CD4-positive, alpha-beta T cell treated with Interleukin-12 subunit alpha and Interleukin-12 subunit beta, for 1 hour (primary cell): ENCODE measurements at places on chromosomes 5 and 9.

- DNase-seq = no peak
Observed at GRCh38 chr9:13975611-13976290, 338.2 kb downstream of the NFIB start.

- DNase-seq = peak; percentile 75
Observed at GRCh38 chr9:5557606-5558587, 47.6 kb downstream of the PDCD1LG2 start.

DNA sequence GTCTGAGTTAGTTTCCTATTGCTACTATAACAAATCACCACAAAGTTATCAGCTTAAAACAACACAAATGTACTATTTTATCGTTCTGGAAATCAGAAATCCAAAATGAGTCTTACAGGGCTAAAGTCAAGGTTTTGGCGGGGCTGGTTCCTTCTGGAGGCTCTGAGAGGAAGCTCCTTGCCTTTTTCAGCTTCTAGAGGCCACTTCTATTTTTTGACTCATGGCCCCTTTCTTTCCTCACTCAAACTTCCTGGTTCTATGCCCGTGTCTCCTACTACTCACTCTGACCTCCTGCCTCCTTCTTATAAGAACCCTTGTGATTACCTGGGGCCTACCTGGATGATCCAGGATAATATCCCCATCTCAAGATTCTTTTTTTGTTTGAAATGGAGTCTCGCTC, 48.2 kb downstream of the GABBR2 start:
- DNase-seq = no peak

DNA sequence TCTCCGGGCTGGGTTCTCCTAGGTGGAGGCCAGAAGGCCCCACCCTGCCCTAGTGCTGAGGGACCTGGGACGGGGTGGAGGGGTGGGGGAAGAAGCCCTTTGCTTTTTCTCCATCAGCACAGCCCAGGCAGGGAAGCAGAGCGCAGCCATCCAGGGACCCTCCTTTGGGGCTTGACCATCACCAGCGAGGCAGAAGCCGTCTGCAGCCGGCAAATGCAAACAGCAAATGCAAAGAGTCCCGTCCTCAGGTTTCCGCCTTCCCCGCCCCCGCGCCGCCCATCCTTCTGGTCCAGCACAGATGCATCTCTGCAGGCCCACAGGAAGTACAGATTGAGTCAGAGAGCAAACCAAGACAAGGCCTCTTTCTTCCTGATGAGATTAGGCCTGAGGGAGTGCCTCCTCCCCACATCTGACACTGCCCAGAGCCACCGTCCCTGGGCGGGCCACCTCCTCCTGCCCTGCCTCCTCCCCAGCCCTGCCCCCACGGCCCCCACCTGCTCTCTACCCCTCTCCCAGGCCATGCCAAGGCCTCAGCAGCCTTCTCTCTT, 23.4 kb downstream of the CORO2A start:
- DNase-seq = peak; percentile 45

- no peak for DNase-seq
Observed at GRCh38 chr9:72044095-72044494, 16.3 kb downstream of the C9orf57 start.

DNA sequence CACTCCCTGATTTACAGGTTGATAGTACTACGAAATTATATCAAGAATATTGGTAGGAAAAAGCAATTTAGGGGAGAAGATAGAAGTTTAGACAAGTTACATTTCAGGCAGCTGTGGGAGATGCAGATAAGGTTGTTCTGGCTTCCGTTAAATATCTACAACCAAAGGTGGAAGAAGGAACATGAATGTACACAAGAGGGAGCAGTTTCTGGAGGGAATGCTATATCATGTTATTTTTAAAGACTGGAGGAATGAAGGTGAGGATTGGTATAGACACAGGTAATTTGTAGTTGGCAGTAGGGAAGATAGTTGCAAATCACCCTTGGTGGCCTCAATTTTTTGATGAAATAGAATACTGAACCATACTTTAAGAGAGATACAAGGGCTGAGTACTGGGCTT, 187.3 kb upstream of the NMUR2 start:
- no peak for DNase-seq

GRCh38 chr9:33687779-33688178, 107.6 kb upstream of the PRSS3 start:
- no peak for DNase-seq

- DNase-seq = no peak
Observed at GRCh38 chr9:86983249-86983619, 35.9 kb upstream of the GAS1 start.

DNA sequence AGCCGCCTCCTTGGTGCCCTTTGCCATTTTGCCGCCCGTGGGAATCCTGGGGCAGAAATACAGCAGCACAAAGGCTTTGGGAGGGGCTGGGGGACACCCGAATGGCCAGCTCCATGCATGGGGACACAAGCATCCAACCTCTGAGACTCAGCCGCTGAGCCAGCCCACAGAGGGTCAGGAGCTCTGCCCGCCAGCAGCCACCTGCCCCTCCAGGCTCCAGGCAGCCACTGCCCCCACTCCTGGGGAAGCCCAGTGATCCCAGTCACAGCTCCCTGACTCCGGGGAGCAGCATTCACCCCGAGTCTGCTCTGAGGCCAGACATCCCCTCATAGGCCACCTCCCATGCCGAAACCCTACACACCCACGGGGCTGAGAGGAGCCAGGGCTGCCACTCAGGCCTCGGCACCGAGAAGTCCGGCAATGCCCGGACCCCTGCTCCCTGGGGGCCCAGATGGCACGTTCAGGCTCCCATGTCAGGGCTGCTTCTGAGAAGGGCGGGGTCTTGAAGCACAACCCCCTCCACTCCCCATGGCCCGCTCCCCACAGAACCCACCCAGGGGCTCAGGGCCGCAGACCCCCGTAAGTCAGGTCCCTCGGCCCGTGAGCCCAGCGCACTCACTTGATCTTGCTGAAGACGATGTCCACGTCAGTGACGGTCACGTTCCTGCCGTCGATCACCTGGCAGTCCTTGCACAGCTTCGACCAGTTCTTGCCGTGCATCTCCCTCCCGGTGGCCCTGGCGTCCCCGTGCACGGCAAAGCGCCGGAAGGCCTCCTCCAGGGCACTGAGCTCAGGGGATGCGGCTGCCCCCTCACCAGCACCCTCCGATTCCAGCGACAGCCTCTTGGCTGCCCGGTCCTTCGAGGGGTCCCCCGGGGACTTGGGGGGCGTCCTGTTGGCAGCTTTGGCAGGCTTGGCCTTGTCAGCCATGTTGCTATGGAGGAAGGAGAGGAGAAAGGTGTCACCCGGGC, 15.7 kb downstream of the TPPP start:
- no peak for DNase-seq

DNA sequence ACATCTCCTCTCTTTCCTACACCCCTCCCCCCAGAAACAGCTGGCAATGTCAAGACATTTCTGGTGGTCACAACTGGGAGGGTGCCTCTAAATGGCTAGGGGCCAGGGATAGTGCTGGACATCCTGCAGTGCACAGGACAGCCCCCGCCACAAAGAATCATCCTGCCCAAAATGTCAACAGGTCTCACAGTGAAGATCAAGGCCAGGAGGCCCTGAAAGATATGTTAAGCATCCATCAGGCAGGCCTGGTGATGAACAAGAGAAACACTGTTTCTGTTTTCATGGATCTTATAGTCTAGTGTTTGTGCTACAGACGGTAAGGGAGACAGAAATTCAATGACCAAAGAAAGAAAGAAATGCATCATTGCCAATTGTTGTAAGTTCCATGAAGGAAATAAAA, 45.9 kb downstream of the WWC1 start:
- DNase-seq = no peak

- peak; percentile 83 for DNase-seq
Observed at GRCh38 chr9:129783516-129784361, 19.2 kb upstream of the TOR1B start.

DNA sequence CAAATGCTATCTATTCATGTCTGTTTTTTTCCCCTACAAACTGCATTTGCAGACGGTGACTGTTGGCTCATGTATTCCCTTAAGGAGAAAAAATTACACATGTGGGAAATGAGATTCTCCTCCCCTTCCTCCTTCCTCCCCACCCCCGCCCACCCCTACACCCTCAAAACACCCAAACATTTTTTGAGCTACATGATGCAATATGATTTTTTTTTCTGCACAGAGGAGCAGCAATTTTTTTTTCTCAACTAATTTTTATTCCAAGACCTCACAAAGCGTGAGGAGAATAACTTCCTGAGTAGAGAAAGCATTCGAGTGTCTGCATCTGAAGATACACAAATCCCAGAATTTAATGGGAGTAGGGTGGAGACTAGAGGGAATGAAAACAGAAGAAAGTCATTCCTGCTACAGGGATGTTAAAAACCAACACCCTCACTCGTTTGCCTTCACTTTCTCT, 118.1 kb downstream of the PRDM6 start:
- no peak for DNase-seq

DNA sequence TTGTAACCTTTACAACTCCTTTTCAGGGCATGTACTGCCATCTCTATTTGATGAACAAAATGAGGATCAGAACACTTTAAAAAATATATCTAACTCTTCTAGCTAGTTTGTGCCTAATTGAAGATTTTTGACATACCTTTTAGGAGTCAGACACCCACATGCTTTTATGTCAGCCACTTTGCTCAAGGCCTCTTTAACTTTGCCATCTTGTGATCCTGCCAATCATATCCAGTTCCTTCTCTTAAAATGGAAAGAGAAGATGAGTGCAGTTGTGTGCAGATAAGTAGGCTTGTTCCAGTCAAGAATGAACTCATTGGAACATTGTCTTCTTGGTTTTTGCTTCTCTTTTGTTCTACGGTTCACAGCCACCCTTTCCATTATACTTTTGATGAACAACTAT, 425.6 kb upstream of the TNC start:
- no peak for DNase-seq

DNA sequence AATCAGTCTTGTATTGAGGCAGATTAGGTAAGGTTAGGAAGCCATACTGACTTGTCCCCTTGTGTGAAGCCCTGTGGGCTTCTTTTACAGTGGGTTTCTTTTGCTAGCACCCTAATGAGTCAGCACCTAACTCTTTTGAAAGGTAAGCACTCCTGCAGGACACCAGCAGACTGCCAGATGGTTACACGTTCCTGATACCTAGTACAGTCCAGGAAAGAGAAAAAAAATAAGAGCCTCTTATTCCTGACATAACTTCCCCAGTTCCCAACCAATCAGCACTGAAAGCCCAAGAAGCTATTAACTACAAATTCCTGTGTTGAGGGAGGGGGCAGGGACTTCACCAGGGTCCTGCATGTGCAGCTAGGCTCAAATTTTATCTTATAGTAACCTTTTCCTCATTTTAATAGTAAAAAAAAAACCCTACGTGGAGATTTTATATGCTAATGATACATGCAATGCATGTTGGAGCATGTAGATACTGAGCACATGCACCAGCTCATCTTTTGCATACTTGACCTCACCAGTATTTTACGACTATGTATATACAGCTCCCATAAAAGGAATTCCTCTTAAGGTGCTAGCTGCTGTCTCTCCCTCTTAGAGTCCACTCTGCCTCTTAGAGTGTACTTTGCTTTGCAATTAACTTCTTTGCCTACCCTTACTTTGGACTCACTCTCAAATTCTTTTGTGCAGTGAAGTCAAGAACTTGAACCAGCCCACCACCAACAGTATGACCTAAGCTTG, 84.7 kb upstream of the RORB start:
- DNase-seq = no peak

GRCh38 chr5:150188146-150188842, 1.6 kb upstream of the SLC6A7 start:
- DNase-seq = no peak

DNA sequence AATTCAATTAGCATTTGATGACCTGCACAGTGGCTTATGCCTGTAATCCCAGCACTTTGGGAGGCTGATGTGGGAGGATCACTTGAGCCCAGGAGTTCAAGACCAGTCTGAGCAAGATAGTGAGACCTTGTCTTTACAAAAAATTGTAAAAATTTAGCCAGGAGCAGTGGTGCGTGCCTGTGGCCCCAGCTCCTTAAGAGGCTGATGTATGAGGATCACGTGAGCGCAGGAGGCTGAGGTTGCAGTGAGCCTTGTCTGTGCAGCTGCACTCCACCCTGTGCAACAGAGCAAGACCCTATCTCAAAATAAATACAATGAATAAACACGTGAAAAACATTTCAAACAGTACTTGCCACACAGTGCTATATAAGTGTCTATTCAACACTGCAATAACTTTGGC, 4.2 kb downstream of the ABCA1 start:
- DNase-seq = no peak

GRCh38 chr9:32928912-32929311, 72.5 kb downstream of the APTX start:
- no peak for DNase-seq

DNA sequence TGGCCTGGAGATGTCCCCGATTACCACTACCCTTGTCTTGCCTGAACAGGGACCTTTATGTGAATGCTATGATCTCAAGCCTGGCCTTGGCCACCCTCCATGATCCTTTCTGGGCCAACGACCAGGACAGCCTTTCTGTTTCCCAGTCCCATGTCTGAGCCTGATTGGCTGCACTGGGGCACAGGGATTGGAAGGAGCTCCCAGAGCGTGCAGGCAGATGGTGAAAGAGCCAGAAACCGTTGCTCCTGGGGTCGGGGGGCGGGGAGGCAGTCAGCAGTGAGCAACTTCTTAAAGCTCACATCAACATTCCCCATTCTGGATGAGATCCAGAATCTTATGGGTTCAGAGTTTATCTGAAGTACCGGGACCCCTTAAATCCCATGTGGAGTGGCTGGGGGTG, 84.4 kb downstream of the INSYN2B start:
- DNase-seq = no peak

- no peak for DNase-seq
Observed at GRCh38 chr5:137782984-137783536, 28.9 kb upstream of the HNRNPA0 start.

DNA sequence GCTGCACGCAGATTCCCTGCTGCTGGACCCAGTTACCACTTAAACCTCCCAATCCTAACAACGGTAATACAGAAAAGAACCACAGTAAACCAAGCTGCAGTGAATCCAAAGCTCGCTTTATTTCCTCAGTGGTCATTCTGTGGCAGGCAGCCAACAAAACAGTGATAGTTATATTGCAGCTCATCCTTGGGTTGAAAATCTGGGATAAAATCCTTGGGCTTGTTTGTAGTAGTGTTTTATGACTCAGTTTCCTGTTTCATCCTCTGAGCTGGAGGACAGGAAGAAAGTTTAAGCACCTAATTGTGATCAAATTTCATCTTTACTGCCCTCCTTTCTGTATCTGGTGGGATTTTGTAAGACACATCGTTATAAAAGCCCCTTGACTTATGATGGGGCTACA, 31.4 kb downstream of the HMGCR start:
- no peak for DNase-seq

GRCh38 chr5:40679148-40679912, 385 bp upstream of the PTGER4 start:
- DNase-seq = peak; percentile 93

DNA sequence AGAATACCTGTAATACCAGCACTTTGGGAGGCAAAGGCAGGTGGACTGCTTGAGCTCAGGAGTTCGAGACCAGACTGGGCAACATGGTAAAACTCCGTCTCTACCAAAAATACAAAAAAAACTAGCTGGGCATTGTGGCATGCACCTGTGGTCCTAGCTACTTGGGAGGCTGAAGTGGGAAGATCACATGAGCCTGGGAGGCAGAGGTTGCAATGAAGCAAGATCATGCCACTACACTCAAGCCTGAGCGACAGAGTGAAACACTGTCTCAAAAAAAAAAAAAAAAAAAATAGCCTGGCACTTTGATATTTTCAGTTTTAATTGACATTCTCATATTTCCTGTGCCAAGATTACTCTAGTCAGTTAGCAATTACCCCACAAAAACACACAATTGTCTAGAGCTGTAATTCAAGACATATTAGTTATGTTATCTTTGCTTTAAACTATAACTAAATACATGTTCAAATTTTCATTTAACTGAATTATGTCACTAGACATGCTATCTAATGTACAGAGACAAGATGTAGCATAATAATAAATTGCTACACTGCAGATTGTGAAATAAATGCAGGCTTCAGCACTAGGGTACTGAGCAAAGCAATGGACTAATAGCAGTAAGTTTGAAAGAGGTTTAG, 378.2 kb upstream of the GRAMD2B start:
- no peak for DNase-seq
